ENCODE measurements at places on chromosomes 4 and X.
A peak's percentile ranks its signal among the peaks of the same experiment; 100 is the strongest.

DNA sequence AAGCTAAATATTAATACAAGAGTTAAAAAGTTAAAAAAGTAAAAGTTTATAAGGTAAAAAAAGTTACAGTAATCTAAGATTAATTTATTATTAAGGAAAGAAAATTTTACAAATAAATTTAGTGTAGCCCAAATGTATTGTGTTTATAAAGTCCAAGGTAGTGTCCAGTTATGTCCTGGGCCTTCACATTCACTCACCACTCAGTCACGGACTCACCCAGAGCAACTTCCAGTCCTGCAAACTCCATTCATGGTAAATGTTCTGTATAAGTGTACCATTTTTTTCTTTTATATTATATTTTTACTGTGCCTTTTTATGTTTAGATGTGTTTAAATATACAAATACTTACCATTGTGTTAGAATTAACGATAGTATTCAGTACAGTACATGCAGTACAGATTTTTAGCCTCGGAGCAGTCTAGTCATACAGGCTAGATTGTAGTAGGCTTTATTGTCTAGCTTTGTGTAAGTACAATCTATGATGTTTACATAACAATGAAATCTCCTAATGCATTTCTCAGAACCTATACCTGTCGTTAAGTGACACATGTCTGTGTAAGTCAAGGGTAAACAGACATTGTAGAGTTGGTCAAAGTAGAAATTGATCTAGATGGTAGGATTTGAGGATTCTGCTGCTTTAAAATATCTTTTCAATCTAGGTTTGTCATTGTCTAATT lies 197.7 kb downstream of the GC start:
- no peak for DNase-seq

GRCh38 chr4:108369035-108369655 lies 200.4 kb upstream of the LEF1 start:
- DNase-seq = no peak

DNA sequence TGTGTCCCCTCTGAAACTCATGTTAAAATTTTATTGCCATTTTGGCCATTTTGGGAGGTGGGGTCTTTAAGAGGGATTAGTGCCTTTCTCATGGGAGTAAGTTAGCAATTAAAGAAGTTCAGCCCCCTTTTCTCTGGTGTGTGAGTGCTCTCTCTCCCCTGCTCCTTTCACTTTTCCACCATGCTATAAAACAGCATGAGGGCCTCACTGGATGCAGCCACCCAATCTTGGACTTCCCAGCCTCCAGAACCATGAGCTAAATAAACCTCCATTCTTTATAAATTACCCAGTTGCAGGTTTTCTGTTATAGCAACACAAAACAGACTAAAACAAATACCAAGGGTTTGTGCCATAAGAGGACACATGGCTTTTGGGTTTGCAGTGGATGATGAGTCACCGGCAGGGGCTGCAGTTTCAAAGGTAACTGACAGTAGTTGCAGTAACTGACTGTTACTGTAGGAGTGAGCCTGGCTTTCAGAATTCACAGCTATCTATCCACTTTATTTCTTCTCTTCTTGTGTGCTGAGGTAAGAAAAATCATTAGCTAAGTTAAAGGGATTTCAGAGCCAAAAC lies 121.5 kb downstream of the PPEF1 start:
- no peak for DNase-seq

DNA sequence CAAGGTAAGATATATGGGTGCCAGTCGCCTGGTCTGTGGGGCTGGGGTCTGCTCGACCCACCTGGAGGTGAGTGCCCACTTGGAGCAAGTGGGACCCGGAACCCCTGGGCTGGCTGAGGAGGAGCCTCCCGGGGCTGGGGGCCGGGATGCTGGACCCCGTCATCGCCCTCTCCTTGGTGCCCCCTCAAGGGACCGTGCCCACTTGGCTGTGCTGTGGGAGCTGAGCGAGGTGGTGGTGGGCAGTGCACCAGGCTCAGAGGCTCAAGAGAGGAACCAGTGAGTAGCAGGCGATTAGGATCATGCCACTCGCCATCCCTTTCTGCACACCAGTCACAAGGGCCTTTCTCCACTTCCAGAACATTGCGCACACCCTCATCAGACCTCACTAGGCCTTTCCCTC lies 203.8 kb upstream of the PSAPL1 start:
- DNase-seq = no peak

- DNase-seq = no peak
Measured at GRCh38 chr4:158581161-158581560, 59.5 kb downstream of the RXFP1 start.

GRCh38 chr4:148944136-148944838 lies 502.1 kb upstream of the NR3C2 start:
- DNase-seq = no peak

DNA sequence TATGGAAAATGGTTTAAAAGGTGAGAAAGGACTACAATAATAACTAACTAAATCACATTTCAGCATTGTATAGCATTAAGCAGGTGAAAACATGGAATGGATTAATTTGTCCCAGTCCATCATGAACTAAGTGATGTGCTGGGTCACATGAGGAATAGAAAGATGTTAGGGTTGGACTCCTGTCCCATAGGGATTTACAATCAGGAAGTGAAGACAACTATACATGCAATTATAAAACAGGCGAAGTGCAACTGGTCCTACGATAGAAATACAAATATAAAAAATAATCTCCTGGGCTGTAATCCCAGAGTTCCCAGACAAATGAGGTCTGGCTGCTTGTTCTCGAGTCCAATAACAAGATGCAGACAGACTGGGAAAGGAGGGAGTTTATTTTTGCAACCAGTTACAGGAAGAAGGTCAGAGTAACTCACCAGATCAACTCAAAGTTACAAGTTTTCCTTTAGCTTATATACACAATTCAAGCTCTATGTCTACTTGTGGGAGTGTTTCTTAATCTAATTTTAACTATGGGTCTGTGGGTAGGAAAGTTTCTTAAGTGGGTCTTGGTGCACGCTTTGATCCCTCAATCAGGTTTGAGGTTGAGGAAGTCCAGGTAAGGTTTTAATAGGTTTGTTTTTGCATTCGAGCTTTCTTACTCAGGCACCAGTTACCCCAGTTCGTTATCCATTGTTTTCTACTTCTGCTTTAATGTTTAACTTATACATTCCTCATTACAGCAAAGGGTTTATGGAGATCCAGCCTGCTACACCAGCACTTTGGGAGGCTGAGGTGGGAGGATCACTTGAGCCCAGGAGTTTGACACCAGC lies 50.1 kb downstream of the IGFBP7 start:
- DNase-seq = no peak

- no peak for DNase-seq
Measured at GRCh38 chr4:24704149-24704548, 91.2 kb upstream of the SOD3 start.

DNA sequence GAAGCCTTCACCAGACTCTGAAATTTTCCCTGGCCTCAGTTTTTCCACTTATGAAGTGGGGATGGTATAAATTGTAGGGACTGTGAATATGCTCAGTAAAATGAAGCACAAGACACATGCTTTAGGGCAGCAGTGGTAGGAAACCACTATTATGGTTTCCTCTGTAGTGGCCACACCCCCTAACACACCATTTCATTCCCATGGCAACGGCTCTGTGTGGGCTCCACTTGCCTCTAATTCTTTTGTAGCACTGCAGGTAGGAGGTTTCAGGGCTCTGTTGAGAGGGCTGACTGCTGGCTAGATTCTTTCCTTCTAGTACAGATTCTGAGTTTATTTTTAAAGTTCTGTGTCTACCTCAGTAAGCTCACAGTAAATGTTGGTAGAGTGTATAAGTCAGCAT lies 3.5 kb upstream of the VMA21 start:
- DNase-seq = peak; percentile 46

Measured in CD4-positive, alpha-beta T cell (primary cell).